ENCODE measurements at places on chromosomes 2 and 18.
A peak's percentile ranks its signal among the peaks of the same experiment; 100 is the strongest.

GRCh38 chr2:32977228-32977758 lies 30.5 kb downstream of the LTBP1 start:
- DNase-seq: no peak

DNA sequence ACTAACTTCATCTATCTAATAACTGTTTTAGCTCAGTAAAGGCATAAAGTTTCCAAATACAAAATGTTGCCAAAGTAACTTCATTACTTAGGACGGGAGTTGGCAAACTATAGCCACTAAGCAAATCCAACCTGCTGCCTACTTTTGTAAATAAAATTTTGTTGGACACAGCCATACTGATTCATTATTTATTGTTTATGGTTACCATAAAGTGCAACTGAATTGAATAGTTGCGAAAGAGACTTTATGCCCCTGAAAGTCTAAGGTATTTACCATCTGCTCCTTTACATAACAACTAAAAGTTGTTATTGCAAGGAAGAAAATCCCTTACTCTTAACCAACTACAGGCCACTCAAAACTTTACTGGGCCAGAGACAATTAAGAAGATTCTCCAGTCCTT lies 256.7 kb upstream of the RBBP8 start:
- no peak for DNase-seq

DNA sequence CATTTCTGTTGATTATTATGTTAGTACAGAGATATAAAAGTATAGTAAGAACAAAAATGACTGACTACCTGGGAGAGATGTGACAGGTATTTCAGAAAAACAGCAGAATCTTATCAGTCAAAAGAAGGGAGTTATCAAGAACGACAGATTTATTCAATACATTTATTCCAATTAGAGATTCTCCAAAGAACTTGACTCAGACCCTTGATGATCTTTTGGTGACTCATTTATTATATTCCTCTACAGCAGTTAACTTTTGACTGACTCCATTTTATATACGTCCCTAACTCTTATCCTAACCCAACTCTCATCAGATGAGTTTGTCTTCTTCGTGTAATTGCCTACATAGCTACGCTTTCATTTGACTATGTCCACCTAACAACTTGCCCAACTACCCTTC lies 91.1 kb downstream of the C2orf74 start:
- DNase-seq: no peak

GRCh38 chr2:30149976-30150375 lies 3.2 kb downstream of the YPEL5 start:
- no peak for DNase-seq

DNA sequence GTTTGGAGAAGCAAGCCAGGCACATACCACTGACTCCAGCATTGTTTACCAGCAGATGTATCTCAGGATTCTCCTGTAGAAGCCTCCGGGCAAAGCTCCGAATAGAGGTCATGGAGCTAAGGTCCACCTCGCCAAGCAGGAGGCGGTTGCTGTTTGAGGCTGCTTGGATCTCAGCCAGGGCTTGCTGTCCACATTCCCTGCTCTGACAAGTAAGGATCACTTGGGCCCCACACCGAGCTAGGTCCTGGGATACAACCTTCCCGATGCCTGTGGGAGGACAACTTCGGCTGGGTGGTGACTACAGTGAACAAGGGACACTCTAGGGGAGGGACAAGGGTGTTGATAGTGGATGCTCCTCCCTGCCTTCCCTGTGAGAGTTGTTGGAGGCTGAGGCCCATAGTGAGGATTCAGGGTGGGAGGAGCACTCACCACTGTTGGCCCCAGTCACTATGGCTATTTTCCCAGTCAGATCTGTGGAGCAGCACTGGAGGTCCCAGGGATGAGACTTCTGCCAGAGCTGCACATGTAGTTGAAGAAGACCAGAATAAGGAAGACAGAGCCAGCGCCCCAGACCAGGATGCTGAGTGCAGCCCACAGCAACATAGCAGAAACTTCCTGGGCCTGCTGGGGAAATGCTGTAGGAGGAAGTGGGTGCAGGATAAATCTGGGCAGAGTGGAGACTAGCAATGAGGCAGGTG lies 8.3 kb downstream of the C2orf81 start:
- DNase-seq: no peak

DNA sequence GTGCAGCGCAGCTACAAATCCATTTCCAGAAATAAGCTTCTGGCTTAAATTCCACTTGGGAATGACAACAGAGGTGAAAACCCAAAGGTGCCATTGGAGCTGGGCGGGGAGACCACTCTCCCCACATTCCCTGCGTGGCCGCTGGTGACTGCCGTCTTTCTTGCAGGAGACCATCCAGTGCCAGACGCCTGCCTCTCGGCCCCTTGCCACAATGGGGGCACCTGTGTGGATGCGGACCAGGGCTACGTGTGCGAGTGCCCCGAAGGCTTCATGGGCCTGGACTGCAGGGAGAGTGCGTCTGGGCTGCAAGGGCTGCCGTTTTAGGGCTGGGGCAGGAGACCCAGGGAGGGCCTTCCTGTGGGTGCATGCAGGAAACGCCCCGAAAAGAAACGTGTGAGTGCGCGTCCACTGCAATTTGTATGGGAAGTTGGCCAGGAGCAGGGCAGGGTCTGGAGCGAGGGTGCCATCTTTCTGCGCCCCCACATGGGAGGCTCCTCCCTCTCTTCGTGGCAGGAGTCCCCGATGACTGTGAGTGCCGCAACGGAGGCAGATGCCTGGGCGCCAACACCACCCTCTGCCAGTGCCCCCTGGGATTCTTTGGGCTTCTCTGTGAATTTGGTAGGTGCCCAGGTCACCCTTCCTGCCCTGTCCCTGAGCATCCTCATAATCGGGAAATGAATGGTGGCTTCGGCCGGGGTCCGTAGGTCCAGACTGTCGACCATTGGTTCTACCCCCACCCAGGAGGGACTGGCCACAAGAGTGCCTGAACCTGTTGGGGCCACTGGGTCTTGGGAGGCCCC lies 49.9 kb downstream of the SNED1 start:
- no peak for DNase-seq

- no peak for DNase-seq
Observed at GRCh38 chr2:213253162-213253561, 31.1 kb upstream of the SPAG16 start.

GRCh38 chr2:190379249-190379964 lies 28.7 kb upstream of the MFSD6 start:
- no peak for DNase-seq

DNA sequence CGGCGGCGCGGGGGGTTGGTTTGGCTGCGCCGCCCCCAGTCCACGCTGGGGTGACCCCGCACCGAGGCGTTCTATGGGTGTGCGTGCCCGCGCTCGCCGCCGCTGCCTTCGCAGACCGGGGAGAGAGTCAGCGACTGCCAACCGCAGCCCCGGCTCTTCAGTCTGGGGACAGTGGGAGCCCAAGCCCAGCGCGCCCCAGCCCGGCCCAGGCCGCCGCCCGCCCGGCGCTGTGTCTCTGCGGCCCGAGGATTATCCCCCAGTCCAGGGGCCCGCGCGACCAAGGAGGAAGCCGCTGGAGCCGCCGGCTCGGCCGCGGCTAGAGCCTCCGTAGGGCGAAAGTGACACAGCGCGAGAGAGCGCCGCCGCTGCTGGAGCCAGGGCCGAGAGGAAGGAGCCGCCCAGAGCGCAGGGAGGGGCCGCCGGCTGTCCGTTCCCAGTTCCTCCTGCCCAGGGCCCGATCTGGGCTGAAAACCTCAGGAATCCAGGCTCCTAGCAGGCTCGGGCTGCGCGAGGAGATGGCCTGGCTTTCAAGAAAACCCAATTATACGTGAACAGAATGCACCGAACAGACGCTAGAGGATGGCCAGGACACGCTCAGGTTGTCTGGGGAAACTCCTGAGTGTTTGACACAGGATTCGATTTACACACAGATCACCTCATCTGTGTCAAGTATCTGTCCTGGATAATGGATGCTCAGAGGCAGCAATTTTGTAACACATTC lies 2.4 kb downstream of the CTIF start:
- DNase-seq: peak; percentile 37

DNA sequence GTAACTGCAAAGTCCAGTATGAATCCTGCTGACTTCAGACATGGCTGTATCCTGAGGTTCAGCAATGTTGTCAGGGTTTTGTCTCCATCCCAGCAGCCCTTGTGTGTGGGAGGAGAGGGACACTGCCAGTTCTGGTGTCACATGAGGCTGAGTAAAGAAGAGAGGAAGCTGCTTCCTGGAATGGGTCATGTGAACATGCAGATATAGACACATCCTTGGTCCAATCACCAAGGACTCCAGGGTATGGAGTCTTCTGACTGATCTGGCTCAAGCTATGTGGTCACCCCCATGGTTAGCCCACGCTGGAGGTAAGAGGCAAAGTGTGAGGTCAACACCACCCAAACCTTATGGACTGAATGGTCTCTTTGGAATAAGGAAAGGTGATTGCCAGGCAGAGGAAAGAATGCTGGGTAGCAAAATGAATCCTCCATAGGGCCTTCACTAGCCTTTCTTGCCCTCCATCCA lies 134.4 kb upstream of the SLC1A4 start:
- DNase-seq: no peak

- DNase-seq: no peak
Observed at GRCh38 chr2:100964681-100965169, 37.4 kb upstream of the RPL31 start.

GRCh38 chr2:181823405-181823804 lies 68.1 kb upstream of the ITPRID2 start:
- no peak for DNase-seq

- DNase-seq: no peak
Observed at GRCh38 chr2:55618025-55618274, 528 bp upstream of the PPP4R3B start.

DNA sequence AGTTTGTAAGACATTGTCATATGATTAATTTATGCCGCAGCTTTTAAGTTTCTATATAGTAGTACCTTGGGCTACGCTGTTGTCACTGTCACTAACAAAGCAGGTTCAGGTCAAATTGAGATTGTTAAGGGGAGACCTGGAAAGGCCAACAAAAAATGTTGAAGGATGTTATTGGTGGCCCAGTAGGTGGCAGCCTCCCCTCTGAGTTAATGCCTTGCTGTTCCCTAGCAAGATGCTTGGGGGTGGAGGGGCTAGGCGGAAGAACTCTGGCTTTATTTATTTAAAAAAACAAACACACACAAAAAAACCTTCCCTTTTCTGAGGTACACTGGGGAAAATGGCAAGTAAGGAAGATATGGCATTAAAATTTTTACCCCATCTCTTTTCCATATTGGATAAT lies 128.3 kb upstream of the ATP5MC3 start:
- no peak for DNase-seq

- DNase-seq: no peak
Observed at GRCh38 chr2:73089270-73090030, 17.9 kb upstream of the SFXN5 start.

GRCh38 chr18:37207343-37207742 lies 358.3 kb downstream of the CELF4 start:
- no peak for DNase-seq

GRCh38 chr2:99255491-99256318 lies at the start of gene LYG2:
TSS of gene LYG2 (minus strand) at chr2:99255666. CDS start at chr2:99254260, 1,406 bp downstream.
- no peak for DNase-seq

DNA sequence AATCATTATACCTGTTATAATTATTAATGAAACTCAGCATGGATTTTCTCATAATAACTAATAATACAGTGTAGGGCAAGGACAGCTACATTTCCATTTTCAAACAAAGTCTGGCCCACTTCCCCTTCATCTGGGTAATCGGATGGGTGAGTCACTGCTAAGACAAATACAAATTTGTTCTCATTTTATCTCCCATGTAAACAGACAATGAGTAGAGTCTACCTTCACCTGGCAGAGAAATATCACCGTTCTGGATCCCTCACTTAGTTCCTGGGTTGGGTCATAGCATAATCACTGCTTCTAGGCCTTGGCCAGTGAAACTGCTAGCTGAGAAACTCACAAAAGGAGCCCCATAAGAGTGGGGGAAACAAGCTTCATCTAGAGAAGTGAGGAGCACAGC lies 9.2 kb downstream of the CNTNAP5 start:
- no peak for DNase-seq

GRCh38 chr2:140275427-140275826 lies 1495.2 kb upstream of the NXPH2 start:
- no peak for DNase-seq

DNA sequence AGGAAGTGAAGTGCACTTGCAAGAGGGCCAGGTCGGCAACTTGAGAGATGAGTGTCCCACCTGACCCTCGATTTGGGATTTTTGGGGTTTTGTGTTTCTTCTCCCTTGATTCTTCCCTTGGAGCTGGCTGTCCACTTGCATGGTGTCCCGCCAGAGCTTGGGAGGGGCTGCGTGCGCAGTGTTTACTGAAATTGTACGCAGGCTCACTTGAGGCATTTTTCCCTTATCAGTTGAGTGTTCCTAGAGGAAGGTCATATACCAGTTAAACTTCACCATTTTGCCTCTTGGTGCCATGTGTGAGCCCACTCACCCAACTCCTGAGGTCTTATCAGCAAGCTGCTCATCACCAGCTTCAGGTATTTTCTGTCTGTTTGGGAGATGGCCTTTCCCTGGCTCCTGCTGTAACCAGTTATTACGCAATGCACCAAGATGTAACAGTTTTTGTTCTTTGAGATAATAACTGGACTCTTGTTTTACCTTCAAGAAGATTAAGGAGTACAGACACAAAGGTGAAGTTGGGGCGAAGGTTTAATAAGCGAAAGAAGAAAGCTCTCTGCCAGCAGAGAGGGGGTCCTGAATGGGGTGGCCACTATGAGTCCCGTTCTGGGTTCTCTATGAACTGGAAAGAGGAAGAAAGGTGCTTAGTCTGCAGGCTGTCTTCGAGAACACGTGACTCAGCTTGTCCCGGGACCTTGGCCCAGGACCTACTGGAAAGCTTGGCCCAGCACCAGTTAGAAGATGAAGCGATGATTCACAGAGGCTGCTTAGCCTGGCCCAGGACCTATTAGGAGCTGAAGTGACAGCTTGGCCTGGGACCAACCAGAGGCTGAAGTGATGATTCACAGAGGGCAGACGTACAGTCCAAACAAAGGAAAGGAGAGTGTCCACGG lies 21.5 kb upstream of the TXNL4A start:
- no peak for DNase-seq

- DNase-seq: no peak
Observed at GRCh38 chr2:106839849-106840595, 45.9 kb downstream of the ST6GAL2 start.

DNA sequence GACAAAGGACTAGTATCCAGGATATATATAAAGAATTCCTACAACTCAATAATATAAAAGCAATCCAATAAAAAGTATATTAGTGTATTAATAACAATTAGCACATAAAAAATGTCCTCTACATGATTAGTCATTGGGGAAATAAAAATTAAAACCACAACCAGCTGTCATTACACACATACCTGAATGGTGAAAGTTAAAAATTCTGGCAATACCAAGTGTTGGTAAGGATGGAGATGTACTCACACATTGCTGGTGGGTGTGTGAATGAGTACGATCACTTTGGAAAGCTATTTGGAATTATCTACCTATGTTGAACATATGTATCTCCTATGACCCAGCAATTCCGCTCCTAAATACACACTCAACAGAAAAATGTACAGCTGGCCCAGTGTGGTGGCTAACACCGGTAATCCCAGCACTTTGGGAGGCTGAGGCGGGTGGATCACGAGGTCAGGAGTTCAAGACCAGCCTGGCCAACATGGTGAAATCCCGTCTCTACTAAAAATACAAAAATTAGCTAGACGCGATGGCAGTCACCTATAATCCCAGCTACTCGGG lies 14.3 kb upstream of the NOL10 start:
- DNase-seq: no peak
